ENCODE measurements at places on chromosomes 1 and 21.

DNA sequence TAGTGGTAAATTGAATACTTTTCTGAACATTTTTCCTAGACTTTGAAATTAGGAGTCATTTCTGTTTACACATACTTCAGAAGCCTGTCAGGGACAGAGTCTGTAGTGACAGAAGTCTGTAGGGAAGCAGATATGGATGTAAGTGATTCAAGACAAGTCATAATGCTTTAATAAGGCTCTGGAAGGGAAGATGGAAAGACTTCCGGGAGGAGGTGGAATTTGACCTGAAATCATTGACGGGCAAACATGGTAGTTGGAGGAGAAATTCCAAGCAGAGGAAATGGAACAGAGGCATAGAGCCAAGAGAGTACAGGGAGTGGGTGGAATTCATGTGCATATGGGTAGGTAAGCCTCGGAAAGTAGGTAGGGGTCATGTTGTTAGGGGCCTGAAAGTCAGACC lies 22.5 kb downstream of the CAMTA1 start:
- no peak for DNase-seq

- no peak for DNase-seq
Observed at GRCh38 chr1:109255678-109256077, 6.3 kb downstream of the CELSR2 start.

- DNase-seq, result peak; percentile 95
Observed at GRCh38 chr1:31715087-31715872, 11.5 kb upstream of the COL16A1 start.

- DNase-seq, result no peak
Observed at GRCh38 chr1:232748910-232749368, 56.3 kb upstream of the MAP10 start.
